ENCODE measurements at places on chromosomes 1 and 21. TPM values are rescaled to one million over a fixed set of nuclear protein-coding genes. Genes with fewer than 3 reads are reported as not detected.

DNA sequence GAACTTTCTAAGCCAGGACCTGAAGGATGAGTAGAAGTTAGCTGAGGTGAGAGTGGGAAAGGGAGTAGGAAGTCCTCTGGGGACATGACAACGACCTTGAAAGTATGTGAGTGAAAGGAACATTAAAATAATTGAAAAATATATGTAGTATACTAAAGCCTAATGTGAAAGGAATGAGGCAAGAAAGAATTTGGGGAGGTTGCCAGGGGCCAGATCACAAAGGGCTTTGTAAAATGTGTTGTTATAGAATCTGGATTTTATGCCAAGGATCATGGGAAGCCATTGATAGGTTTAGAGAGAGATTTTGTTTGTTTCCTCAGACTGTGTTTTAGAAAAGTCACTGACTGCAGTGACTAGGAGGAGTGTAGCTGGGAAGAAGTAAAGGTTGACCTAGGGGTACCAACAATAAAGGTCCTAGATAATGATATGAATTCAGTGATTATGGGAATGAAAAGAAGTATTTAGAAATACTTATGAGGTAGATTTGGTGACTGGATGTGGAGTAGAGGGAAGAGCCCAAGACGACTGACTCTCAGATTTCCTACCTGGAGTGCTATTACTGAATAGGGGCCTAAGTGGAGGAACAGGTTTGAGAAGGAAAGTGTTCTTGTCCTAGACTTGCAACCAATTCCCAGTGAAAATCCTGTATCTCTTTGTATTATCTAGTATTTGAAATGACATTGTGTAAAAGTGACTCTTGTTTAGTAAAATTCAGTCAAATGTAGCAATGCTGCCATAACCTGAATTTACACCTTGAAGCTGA is 179.8 kb downstream of the PHTF1 start:
- no peaks in the 10 kb centered on the region for H3K27me3 ChIP-seq
- no peak for DNase-seq
- no peaks in the 10 kb centered on the region for H3K36me3 ChIP-seq

DNA sequence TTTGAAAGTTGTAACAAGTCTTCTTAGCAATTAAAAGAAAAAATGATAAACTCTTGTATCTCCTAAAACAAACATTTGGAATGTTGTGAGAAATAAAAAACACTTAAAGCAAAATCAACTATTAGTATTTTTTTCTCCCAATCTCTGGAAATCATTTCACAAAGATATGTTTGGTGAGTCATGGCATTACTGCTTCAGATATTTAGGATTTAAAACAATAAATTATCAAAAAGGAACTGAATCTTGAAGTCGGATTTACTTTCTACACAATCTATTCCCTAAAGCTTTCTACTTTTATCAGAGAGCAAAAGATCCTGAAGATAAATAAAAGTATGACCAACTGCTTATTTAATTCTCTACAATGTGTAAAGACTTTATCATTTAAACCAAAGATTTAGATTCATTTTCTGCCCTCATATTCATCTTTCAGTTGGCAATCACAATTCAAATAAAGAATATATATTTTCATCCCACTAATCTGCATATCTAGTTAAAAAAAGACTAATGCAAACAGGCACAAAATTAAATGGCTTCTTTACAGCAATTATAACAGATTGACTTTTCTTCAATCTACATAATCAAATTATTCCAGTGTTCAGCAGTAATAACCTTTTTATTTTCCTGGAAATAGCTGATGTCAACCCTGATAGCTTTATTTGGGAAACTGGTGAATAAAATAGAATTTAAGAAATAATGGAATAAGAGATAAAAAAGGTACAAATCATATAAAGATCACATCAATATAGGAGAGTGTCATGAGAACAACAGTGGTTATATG is 230.0 kb downstream of the COP1 start:
- no peaks in the 10 kb centered on the region for H3K36me3 ChIP-seq
- no peak overlapping the region for H3K27ac ChIP-seq
- H3K4me3 ChIP-seq, result no peak overlapping the region
- H3K27me3 ChIP-seq, result no peaks in the 10 kb centered on the region
- no peaks in the 10 kb centered on the region for H3K4me1 ChIP-seq

DNA sequence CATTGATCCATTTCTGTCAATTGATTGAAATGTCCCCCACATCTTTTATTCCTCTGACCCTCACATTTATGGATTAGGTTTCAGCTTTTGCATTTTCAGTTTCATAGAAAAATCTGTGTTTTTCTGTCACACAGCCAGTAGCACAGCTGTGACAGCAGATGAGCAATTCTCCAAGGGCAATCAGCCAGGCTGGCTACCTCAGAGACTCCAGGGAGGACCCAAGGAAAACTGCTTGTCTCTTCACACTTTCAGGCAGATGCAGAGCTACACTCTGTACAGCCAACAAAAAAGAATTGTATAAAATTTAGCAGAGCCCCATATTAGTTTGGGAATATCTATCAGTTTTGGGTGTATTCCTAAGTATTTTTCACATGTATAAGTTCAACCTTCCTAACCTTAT is 257.2 kb downstream of the LRRC7 start:
- no peak overlapping the region for H3K4me3 ChIP-seq
- no peak for DNase-seq
- H3K27me3 ChIP-seq, result no peaks in the 10 kb centered on the region
- H3K27ac ChIP-seq, result no peak overlapping the region
- no peaks in the 10 kb centered on the region for H3K36me3 ChIP-seq
- no peaks in the 10 kb centered on the region for H3K4me1 ChIP-seq

DNA sequence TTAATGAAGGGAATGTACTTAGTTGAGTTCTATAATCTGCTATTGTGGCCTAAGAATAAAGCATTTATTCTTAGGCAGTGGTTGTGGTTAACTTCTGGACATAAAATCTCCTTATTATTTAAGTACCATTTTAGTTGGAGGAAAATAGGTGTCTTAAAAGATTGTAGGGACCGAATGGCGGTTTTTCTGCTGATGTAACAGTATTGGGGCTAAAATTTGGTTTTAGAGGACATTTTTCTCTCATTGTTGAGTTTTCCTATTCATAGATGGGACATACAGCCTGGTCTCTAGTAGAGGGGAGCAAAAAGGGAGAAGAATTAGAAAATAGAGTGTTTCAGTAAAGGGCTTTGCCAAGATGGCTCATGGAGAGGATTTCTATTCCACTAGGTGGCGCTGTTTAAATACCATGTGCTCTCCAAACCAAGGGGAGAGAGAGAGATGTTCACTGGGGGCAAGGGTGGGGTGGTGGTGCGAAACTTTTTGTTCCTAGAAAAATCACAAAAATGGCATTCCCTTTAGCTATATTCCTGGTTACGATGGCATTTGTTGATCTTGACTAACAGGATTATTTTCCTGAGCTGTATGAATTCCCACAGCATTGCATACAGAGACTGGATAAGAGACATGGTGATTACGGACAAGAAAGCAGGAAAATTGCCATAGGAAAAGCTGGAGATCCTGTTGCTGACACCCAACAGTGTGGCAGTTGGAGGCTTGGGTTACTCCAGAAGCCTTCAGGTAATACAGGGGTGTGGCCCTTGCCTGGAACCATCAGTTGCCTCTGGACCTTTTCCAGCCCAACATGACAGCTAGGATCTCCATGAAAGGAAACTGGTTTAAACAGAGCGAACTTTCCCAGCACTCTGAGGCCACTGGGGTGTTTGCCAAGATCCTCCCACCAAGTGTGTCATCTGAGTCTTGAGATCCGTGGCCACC is 18.2 kb upstream of the FCGR2A start:
- no peaks in the 10 kb centered on the region for H3K4me1 ChIP-seq
- no peak overlapping the region for H3K27ac ChIP-seq
- H3K36me3 ChIP-seq, result no peaks in the 10 kb centered on the region
- no peak overlapping the region for H3K4me3 ChIP-seq
- no peak for DNase-seq

GRCh38 chr1:163796394-163796821 is 474.7 kb downstream of the NUF2 start:
- H3K4me1 ChIP-seq, result no peaks in the 10 kb centered on the region
- no peaks in the 10 kb centered on the region for H3K27me3 ChIP-seq
- no peak overlapping the region for H3K4me3 ChIP-seq
- H3K36me3 ChIP-seq, result no peaks in the 10 kb centered on the region
- no peak for DNase-seq

- no peaks in the 10 kb centered on the region for H3K27me3 ChIP-seq
- no peak overlapping the region for H3K27ac ChIP-seq
- no peak for DNase-seq
- H3K4me3 ChIP-seq, result no peak overlapping the region
- H3K4me1 ChIP-seq, result no peaks in the 10 kb centered on the region
- no peaks in the 10 kb centered on the region for H3K36me3 ChIP-seq
These were observed 63.6 kb downstream of the MAP3K21 start for GRCh38 chr1:233390842-233391737.

GRCh38 chr21:16137106-16137505 is 407.3 kb downstream of the USP25 start:
- no peak overlapping the region for H3K27ac ChIP-seq
- no peaks in the 10 kb centered on the region for H3K27me3 ChIP-seq
- H3K4me3 ChIP-seq, result no peak overlapping the region
- no peaks in the 10 kb centered on the region for H3K36me3 ChIP-seq
- H3K4me1 ChIP-seq, result peaks cover 11% of the 10 kb centered on the region

GRCh38 chr1:168468822-168469221 is 75.0 kb downstream of the XCL2 start:
- no peak overlapping the region for H3K27ac ChIP-seq
- no peak for DNase-seq
- H3K36me3 ChIP-seq, result no peaks in the 10 kb centered on the region
- peaks cover 20% of the 10 kb centered on the region for H3K4me1 ChIP-seq
- H3K4me3 ChIP-seq, result no peak overlapping the region

DNA sequence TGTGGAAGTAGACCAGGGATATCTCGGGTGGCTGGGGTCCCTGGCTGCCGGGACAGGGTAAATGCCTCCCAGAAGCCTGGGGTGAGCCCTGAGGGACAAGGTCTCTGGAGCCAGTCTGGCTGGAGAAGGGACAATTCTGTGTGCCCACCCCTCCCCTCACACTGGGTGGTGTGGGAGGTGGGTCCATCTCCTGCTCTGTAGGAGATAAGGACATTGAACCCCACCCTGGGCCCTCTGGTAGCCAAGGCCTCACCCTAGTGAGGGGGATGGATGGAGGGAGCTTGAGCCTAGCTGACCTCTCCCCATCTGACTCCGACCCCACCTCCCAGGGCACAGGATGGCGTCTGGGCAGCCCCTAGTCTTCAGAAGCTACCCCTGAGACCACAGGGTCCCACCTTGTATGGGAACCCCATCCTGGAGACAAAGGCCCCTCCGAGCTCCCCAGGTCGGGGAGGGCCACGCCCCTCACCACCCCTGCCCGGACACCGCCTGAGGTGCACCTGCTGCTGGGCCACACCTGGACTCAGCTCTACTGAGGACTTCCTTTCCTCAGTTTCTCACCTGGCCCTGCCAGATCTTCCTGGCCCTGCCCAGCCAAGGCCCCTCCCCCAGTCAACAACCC is 4.3 kb downstream of the AGRN start:
- H3K4me1 ChIP-seq, result peaks cover 42% of the 10 kb centered on the region
- H3K27ac ChIP-seq, result no peak overlapping the region
- H3K36me3 ChIP-seq, result no peaks in the 10 kb centered on the region

- no peaks in the 10 kb centered on the region for H3K27me3 ChIP-seq
- no peak overlapping the region for H3K27ac ChIP-seq
These were observed 444.4 kb downstream of the LTN1 start for GRCh38 chr21:28548291-28548690.

GRCh38 chr1:20470194-20470593 is 15.8 kb downstream of the CAMK2N1 start:
- H3K36me3 ChIP-seq, result no peaks in the 10 kb centered on the region
- DNase-seq, result no peak
- H3K27me3 ChIP-seq, result no peaks in the 10 kb centered on the region
- H3K27ac ChIP-seq, result no peak overlapping the region
- H3K4me3 ChIP-seq, result no peak overlapping the region

- no peak overlapping the region for H3K4me3 ChIP-seq
- peaks cover 50% of the 10 kb centered on the region for H3K4me1 ChIP-seq
- H3K27ac ChIP-seq, result peak overlapping the region; percentile 70
- H3K36me3 ChIP-seq, result peaks cover 10% of the 10 kb centered on the region
These were observed 11.6 kb downstream of the TINAGL1 start for GRCh38 chr1:31587720-31588423.

DNA sequence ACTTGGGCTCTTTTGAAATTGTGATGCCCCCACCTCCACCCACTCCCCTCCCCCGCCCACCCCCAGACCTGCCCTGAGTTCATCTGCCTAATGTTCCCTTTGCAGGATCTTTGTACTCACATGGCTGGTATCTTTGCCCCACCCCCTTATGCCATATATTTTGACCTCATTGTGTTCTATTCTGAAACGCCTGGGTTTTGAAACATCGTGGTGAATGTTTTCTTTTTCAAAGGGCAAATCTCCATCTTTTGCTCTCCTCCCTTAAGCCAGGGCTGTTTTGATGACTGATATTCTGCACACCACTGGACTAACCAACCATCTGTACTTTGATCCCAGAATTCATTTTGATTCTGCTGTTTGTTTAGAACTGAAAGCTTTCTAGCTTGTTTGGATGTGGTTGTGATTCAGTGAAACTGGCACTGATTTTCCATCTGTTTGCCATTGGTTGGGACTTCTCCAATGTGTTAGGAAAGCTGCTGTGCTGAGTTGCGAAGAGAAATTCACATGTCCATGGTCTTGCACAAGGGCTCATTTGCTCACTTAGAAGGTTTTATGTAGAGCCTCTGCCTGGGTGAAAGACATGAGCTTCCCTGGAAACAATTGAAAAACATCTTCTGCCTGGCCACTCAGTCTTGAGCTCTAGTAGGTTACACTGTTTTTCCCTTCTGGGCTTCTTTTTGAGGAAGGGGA is 16.5 kb downstream of the SMAP2 start:
- H3K36me3 ChIP-seq, result no peaks in the 10 kb centered on the region
- DNase-seq, result no peak
- H3K27ac ChIP-seq, result peak overlapping the region; percentile 69

DNA sequence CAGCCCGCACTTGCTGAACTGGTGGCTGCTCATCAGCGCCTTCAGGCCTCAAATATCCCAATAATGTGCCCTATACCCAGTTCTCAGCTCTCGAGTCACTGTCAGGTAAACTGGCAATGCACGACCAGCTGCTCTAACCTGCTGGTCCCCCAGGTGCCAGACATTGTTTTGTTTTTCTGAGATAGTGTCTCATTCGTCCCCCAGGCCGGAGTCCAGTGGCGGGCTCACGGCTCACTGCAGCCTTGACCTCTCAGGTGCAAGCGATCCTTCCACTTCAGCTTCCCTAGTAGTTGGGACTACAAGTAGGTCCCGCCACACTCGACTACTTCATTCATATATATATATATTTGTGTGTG is 1.0 kb upstream of the NADK start:
- peak overlapping the region; percentile 99 for H3K4me3 ChIP-seq
- no peaks in the 10 kb centered on the region for H3K27me3 ChIP-seq
- no peak for DNase-seq
- peak overlapping the region; percentile 67 for H3K27ac ChIP-seq

DNA sequence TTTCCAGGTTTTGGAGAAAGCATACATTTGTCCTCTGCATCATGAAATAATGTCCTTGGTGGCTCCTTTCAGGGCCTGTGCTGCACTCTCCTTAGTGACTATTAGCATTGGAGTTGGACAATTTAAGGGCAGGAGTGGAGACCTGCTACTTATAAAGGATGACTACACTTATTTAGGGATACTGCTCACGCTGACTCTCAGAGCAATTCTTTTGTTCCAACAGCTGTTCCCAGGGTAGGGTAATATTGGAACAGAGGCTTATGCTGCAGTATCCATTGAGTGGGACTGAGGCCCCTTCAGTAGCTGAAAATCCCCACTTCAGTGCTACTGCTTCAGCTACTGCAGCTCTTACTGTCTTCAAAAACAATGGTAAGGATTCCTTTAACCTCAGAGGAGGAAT is 84.6 kb downstream of the GPR88 start:
- DNase-seq, result no peak
- H3K27ac ChIP-seq, result no peak overlapping the region
- no peaks in the 10 kb centered on the region for H3K27me3 ChIP-seq

Gene E2F2
- total RNA-seq, result 2.9 TPM

Gene CGN
- 13.0 TPM for total RNA-seq

Gene TEX38
- total RNA-seq, result not detected

Gene TTLL7
- total RNA-seq, result 15.0 TPM

All from vagina (tissue), 2 donors.